Activated CD8-positive, alpha-beta memory T cell treated with anti-CD3 and anti-CD28 coated beads for 4 hours (primary cell): ENCODE measurements at places on chromosomes 7 and 10.

DNA sequence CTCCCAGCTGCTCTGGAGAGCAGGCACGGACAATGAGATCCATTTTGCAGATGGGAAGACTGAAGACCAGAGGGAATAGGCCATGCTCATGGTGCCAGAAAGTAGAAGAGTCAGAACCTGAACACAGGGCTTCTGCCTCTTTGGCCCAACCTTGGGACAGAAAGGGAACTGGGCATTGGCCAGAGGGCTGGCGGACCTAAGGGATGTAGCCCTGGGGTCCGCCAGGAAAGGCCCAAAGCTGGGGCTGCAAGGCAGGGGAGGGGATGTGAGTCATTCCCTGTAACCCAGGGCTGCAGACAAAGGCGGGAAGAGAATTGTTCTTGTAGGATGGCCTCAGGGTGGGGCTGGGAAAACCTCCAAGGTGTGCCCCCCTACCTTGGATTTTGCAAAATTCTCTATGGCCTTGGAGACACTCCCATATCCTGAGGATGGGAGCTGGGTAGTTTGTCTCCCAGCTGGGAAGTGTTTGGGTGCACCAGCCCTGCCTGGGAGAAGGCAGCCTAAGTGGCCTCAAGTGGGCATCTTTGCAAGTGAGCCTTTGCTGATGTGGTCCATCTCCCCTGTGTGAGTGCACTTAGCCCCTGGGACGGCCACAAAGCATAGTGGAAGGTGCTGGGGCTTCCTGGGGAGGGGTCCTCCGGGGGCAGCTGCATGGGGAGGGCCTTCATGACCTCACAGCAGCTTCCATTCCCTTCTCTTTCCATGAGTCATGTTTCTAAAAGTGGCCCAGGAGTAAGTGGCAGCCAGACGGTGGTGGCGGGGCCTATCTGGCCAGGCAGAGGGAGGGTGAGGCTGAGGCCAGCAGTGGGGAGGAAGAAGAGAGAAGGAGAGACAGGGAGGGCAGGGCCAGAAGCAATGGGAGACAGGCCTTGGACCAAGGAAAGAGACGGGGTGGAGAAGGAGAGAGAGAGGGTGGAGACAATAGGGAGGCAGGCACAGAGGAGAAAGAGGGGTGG, 9.2 kb downstream of the AQP1 start:
- DNase-seq: no peak

DNA sequence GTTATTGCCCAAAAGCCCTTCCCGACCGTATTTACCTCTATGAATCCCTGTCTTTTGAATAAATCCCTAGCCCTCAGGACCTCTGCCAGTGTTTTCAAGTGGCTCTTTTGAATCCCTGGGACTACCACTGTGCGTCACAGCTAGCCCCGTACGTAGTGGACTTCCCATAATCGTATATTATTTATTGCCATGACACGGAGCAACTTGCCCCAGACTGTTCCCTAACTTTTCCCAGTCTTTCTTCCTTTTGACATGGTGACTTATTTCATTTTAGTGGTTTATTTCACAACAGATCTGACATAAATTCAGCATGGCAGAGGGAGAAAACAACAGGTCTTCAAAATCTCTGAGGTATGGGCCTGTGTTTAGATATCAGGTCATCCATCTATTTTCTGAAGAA, 318.6 kb upstream of the KLF6 start:
- DNase-seq: no peak

- DNase-seq: no peak
Observed at GRCh38 chr7:73802459-73802858, 28.3 kb upstream of the CLDN4 start.

- no peak for DNase-seq
Observed at GRCh38 chr10:91598211-91598977, 34.5 kb downstream of the PPP1R3C start.
